NCI-H82 (cell line): ENCODE measurements at places on chromosomes 3 and 15.

DNA sequence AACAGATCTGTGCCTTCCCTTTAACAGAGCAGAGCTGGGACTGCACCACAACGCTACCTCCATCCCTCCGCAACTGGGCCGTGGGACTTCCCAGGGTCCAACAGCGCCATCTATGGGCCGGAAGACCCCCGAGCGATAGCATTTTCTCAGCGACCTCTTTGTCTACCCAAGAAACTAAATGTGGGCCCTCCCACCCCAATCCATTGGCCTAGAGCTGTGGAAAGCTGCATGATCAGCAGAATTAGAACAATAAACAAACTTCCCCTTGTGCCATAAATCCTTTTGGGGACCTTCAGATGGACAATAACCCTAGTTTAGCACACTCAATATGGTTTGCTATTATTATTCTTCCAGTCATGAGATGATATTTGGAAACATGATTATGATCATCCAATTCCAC is 74.8 kb upstream of the NTRK3 start:
- DNase-seq: peak; percentile 84

DNA sequence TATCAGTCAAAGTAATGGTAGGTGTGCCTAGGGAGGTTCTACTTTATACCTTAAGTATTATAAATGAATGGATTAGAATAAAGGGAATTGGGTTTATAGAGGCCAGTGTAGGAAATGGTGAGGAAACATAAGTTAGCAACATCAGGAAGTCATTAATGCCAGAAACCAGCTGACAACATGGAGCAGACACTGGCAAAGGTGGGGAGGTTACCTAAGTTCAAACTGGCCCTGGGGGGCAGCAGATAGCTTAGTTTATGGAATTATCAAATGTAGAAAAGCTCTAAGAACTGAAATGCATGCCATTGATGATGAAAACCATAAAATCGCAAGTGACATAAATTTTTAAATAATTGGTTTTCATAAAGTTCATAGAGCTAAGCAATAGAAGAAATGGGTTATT is 498.6 kb downstream of the NAALADL2 start:
- DNase-seq: peak; percentile 12

GRCh38 chr3:173397161-173398110 is at the start of gene NLGN1:
TSS of gene NLGN1 (plus strand) at chr3:173397744.
- peak; percentile 75 for DNase-seq

DNA sequence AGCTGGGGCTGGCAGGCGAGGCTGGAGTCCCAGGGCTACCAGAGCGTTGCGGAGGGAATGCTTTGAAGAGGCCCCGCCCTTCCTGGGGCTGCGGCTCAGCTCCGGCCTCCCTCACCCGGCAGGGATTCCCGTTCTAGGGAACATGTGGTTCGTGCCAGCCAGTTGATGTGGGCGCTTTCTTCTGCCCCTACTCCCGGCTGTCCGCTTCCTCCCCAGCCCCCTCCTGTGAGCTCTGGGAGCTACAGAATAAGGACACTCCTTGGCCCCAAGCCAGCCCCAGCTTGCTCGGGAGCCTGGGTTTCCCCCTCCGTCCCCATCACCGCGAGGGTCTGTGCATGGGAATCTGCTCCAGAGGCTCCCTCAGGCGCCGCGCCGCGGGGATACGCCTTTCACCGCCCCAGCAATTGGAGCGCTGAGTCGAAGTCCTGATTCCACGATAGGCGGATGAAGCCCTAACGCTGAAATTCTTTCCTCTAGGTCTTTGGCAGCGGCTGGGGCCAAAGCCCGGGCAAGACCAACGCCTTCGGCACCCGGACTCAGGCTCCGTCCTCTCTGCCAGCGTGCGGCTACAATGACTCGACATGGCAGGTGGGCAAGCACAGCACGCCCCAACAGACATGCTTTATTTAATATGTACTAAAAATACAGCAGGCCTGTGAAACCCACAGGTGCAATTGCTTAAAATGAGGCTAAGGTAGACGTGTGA is 69.5 kb downstream of the KLF15 start:
- DNase-seq: peak; percentile 60

- DNase-seq: peak; percentile 53
Observed at GRCh38 chr3:23199649-23200048, 3.5 kb upstream of the UBE2E2 start.

DNA sequence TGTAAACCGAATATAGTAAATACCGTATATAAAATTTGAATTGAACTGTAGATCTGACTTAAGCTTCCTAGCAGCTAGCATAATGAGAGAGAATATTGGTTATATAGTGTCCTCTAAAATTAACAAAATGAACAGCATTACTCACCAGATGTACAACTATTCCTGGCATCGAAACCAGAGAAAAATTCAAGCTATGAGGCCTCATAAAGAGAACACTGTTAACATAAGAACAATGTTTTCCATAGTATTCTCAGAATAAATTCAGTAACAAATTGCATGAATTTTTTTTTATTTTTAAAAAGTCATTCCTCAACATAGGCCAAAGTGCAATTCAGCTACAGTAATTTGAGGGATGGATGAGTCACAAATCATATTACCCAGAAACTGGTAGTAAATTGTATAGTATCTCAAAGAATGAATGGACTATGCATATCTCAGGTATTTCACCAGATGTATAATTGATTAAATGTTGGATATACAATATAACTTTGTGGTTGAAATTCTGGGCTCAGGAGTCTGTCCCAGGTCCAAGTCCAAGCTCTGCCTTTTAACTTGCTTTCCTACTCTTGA is 5.0 kb downstream of the TMEM207 start:
- DNase-seq: no peak

- no peak for DNase-seq
Observed at GRCh38 chr15:65361708-65362459, 15.9 kb downstream of the IGDCC3 start.

DNA sequence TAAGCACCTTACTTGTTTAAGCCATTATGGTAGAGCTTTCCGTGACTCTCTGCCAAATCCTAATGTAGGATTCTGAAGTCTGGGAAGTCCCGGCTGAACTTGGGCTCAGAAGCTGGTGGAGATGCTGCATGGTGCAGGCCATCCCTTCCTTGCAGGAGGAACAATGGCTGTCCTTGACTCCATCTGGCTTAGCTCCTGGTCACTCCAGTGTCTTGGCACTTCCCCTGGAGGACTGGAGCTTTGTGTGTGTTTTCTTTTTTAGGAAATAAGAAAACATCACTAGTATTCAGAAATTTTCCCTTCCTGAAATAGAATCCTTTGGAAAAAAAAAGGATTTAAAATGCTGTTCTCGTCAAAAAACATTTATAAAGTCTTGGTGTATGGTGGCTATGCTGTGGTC is 209.3 kb upstream of the ROPN1 start:
- no peak for DNase-seq

- DNase-seq: no peak
Observed at GRCh38 chr3:111745786-111746185, 113.3 kb upstream of the PHLDB2 start.

DNA sequence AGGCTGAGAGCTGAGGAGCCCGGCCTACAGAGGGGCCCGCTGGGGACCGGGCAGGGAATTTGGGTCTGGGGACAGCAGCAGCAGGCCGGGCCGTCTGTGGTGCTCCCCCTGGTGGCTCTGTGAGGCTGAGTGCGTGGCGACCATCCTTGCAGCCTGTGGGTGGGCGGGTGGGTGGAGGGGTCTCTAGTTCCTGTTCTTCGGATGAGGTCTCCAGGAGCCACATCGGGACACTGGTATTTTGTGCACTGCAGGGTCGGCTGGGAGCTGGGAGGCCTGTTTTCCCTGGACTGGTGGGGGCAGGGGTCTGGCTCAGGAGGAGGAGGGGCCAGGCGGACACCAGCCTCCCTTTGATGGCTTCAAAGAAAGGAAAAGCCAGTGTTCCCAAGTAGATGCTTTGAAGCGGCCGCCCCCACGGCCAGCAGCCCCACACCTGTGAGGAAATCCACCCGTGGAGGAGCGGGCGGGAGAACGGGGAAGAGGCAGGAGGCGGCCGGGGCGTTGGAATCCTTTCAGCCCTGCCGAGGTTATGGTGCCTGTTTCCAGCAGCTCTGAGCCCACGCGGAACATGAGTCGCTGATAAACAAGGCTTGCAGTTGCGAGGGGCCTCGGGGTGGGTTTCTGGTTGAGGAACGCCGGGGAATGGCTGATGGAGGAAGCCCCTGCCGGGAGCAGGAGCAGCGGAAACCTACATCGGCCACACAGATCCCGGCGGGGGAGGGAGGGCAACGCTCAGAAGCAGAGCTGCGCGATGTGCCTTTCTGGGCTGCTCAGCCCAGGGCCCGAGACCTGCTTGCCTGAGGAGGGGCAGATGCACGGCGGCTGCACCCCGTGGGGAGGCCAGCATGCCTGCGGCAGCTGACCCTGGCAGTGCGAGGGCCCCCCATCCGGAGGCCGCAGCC is 154.3 kb downstream of the NSMCE3 start:
- peak; percentile 7 for DNase-seq

DNA sequence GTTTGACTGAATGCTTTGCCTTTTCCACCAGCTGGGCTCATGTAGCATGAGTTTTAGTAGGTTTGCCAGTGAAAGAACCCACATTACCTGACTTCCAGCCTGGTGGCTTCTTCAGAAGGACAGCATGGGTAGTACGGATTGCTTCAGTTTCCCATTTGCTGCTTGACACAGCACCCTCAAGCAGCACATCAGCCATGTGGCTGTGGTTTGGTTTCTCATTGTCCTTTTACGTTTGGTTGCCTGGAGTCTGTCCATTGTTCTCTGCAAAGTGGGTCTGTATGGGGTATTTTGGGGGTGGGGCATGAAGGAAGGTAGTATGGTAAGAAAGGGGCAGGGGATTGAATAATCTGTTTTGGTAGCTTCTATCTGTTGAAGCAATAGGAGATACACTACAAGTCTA is 227.2 kb upstream of the ICE2 start:
- DNase-seq: no peak

DNA sequence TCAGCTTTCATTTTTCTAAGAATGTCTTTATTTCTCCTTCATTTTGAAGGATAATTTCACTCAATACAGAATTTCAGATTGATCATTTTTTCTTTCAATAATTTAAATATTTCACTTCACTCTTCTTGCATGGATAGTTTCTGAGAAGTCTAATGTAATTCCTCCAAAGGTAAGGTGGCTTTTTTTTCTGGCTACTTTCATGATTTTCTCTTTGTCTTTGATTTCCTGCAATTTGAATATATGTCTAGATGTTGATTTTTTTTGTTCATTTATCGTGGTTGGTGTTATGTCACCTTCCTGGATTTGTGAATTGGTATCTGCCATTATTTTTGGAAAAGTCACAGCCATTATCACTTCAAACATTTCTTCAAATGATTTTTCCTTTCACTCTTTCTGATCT is 14.6 kb upstream of the MCF2L2 start:
- DNase-seq: no peak

DNA sequence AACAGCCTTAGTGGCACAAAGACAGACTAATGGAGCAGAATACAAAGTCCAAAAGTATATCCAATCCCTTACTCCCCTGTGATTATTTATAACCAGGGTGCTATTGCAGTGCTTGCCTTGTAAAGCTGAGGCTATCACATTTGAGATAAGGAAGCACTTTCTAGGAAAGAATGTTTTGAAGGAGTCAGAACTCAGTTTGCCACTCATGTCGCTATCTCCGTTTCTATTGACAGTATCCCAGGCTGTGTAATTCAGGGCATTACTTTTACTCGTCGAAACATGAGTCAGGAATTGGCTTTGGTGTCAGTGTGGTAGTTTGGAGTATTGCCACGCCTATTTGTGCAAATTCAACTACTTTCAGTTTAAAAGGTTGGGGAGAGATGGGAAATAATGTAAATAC is 78.4 kb downstream of the FBXL2 start:
- no peak for DNase-seq

- DNase-seq: no peak
Observed at GRCh38 chr15:75067123-75067830, 43.9 kb downstream of the PPCDC start.

DNA sequence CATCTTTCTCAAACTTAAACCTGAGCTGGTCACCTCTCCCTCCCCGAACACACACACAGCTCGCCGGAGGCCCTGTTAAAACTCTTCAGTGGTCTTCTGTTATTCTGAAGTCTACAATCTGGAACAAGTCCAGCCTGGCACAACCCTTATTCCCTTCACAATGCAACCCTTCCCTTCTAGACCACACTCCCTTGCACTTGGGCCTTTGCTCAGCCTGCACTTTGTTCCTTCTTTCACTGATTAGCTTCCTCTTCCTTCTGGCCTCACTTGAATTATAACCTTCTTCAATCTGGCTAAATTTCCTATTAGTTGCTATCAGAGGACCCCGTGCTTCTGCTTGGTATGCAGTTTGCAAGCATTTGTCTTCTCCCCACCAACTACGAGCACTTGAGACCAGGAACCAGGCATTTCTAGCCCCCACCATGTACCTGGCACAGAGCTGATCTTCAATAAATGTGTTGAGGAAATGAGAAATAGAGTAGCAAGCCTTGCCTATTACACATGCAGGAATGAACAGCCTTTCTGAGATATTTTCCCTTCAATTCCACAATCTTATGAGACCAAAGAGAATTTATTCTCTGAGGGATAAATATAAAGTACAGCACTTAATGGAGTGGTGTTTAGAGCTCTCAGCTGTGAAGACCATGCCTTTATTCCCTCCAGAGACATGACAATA is 663.1 kb upstream of the ADAMTS9 start:
- DNase-seq: no peak

DNA sequence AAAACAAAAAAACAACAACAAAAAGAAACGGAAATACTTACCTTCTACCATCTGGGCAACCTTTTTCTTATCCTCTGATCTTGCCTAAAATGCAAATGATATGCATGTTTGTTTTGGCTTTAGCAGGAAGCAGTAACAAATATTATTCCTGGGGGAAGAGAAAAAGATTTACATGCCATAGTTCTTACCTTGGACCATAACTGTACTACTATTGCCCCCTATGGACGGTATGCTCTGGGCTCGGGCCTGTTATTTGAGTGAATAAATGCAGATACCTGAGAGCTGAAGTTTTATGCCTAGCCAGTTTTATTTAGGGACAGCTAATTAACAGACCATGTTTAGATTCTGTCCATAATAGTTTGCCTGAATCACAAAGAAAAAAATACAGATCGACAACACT is 12.6 kb upstream of the STARD5 start:
- DNase-seq: no peak

DNA sequence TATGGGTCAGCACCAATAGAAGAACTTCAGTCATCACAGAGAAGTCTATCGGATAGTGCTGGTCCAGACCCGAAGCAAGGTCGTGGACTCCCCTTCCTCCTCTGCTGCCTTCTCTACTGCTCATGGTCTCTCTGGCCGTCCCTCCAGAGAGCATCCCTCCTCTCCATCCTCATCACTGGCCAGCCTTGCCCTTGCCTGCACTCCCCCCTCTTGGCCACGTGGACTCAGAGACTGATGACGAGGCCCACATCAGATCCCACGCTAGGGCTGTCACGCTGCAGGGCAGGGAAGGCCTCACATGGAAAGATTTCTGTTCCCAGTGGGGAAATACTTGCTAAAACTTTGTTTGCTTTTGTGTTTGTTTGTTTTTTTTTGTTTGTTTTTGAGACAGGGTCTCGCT is 35.3 kb downstream of the IGDCC3 start:
- DNase-seq: no peak

GRCh38 chr3:119365418-119365817 is 71.2 kb downstream of the ARHGAP31 start:
- DNase-seq: no peak

- DNase-seq: no peak
Observed at GRCh38 chr15:77064539-77065308, 6.2 kb downstream of the TSPAN3 start.
